Lower lobe of right lung (tissue), 2 donors: ENCODE measurements at places on chromosomes 3 and 15. TPM values are rescaled to one million over a fixed set of nuclear protein-coding genes. Genes with fewer than 3 reads are reported as not detected.

GRCh38 chr15:85333132-85333831, 47.1 kb upstream of the AKAP13 start:
- H3K4me1 ChIP-seq: peaks cover 42% of the 10 kb centered on the region
- no peaks in the 10 kb centered on the region for H3K36me3 ChIP-seq
- DNase-seq: no peak
- H3K27me3 ChIP-seq: no peaks in the 10 kb centered on the region
- no peak overlapping the region for H3K4me3 ChIP-seq

DNA sequence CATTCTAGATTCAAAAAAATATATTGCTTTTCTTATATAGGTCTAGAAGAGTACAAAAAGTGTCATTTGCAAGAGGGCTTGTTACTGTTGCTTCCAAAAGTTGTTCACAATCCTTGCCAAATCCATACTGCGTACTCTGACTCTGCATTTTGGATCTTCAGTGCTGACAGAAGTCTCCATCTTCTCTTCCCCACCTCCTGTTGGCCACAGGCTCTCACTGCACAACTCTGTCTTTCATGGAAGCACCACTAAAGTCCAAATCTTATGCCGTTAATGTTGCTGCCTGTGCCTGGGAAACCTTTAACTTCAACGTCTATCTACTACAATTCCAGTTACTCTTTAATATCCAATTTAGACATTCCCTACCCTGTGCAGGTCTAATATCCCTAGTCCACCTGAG, 419.9 kb downstream of the NR2F2 start:
- H3K27me3 ChIP-seq: no peaks in the 10 kb centered on the region
- no peak for DNase-seq
- H3K4me3 ChIP-seq: no peak overlapping the region
- H3K36me3 ChIP-seq: no peaks in the 10 kb centered on the region

GRCh38 chr3:27680517-27681246, 41.4 kb downstream of the EOMES start:
- H3K27ac ChIP-seq: peak overlapping the region; percentile 38
- DNase-seq: no peak
- H3K36me3 ChIP-seq: no peaks in the 10 kb centered on the region
- no peak overlapping the region for H3K4me3 ChIP-seq

DNA sequence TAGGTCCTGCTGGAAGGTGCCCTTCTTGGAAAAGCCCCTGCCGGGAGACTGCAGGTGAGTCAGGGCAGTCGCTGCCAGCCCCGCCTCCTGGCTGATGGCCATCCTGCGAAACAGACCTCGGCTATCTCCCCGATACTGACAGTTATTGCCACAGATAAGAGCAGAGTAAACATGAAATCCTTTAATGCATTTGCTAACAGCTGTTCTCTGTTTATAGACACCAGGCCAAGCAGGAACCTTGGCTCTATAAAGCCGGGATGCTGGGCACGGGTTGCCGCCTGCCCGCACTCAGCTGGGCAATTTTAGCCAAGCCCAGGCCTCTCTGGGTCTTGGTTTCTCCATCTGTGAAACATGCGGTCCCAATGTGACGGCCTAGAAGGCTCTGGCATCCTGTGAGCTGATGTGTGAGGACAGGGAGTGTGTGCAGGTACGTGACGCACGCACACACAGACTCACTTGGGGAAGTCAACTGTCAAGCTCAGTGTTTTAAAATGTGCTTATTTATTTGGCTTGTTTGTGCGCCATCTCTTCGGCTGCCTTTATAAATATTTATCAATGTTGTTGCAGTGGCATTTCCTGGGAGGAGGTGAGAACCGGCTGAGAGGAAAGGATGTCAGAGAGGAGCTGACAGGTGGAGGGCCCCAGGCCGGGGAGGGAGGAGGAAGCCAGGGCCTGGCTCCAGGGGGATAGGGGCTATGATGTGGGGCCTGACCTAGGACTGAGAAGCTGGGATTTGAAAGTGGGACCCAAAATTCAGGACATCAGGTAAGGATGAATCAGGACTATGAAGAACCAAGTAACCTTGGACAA, 50.8 kb upstream of the PRR23E start:
- H3K27me3 ChIP-seq: no peaks in the 10 kb centered on the region
- no peak overlapping the region for H3K4me3 ChIP-seq
- no peak for DNase-seq
- H3K27ac ChIP-seq: no peak overlapping the region

DNA sequence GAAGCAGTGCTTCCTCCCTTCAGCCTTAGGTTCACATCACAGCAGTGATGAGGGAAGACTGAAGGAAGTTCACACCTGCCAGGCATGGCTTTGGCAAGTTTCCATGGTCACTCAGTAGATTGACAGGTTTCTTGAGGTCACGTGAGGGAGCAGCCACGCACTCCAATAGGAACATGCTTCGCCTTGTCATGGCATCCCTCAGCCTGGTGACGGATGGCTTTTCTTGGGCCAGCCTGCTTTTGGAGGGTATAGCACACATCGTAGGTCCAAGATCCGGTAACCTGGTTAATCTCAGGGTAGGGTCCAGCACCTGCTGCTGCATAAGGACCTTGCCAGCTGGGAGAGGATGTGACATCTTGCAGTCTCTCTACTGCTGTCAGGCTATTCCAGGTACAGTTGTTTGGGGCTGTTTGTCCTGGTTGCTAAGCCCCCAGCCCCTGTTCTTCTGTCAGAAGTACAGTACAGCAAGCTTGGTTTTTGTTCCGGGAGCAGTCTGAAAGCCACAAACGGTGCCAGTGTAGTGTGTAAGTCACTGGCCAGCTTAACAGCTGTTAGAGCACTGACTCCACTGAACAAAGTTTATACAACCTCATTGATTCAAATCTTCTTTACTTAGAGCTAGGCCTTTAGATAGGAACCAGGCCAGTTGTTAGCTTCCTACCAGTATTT, 42.3 kb downstream of the PSMD6 start:
- no peak overlapping the region for H3K4me3 ChIP-seq
- H3K4me1 ChIP-seq: peaks cover 66% of the 10 kb centered on the region
- no peak for DNase-seq

- H3K36me3 ChIP-seq: no peaks in the 10 kb centered on the region
- H3K27me3 ChIP-seq: no peaks in the 10 kb centered on the region
- no peaks in the 10 kb centered on the region for H3K4me1 ChIP-seq
- no peak for DNase-seq
- no peak overlapping the region for H3K27ac ChIP-seq
Measured at GRCh38 chr3:45858809-45859543, 17.1 kb upstream of the LZTFL1 start.

- H3K4me3 ChIP-seq: no peak overlapping the region
- peak; percentile 36 for DNase-seq
- no peaks in the 10 kb centered on the region for H3K27me3 ChIP-seq
- no peaks in the 10 kb centered on the region for H3K36me3 ChIP-seq
- H3K4me1 ChIP-seq: no peaks in the 10 kb centered on the region
- H3K27ac ChIP-seq: no peak overlapping the region
Measured at GRCh38 chr15:101307048-101307896, 12.2 kb upstream of the SNRPA1 start.

GRCh38 chr3:29643034-29643425, 362.2 kb downstream of the RBMS3 start:
- no peak overlapping the region for H3K27ac ChIP-seq
- no peaks in the 10 kb centered on the region for H3K27me3 ChIP-seq
- no peaks in the 10 kb centered on the region for H3K4me1 ChIP-seq
- H3K36me3 ChIP-seq: no peaks in the 10 kb centered on the region
- H3K4me3 ChIP-seq: no peak overlapping the region

GRCh38 chr3:117628823-117629291, 919.3 kb downstream of the TUSC7 start:
- peaks cover 14% of the 10 kb centered on the region for H3K4me1 ChIP-seq
- H3K4me3 ChIP-seq: no peak overlapping the region
- H3K36me3 ChIP-seq: no peaks in the 10 kb centered on the region
- no peak overlapping the region for H3K27ac ChIP-seq

- H3K36me3 ChIP-seq: no peaks in the 10 kb centered on the region
- no peak overlapping the region for H3K4me3 ChIP-seq
- H3K27ac ChIP-seq: no peak overlapping the region
- no peak for DNase-seq
- no peaks in the 10 kb centered on the region for H3K4me1 ChIP-seq
- H3K27me3 ChIP-seq: no peaks in the 10 kb centered on the region
Measured at GRCh38 chr15:37618353-37618752, 316.1 kb upstream of the TMCO5A start.

DNA sequence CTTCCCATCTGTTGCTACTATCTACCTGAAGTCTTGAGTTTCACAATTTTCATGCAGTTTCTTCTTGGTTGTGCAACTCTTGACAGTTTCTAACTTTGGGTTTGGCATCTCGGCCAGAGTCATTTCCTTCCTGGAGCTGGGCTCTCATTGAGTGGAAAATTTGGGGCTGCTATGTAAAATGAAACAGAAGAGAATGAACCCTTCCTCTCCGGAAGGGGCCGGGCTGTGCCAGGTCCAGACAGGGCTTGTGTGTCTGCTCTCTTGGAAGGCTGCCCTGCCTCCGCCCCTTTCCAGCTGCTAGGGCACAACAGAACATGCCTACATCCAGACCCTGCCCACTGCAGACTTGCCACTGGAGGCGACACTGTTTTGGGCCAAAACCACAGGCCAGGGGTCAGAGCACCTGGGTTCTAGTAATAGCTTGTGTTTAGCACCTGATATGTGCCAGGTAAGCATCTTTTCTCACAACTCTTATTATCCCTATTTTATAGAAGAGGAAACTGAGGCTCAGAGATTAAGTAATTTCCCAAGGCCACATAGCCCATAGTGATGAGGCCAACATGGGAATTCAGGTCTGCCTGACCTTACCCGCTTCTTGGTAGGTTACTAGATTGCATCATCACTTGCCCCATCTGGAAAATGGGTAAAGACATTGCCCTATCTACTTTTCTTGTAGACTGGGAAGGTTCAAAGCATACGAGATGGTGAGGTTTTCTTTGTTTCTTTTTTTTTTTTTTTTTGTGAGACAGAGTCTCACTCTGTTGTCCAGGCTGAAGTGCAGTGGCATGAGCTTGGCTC, 25.0 kb downstream of the IRAK2 start:
- peak overlapping the region; percentile 81 for H3K27ac ChIP-seq
- peaks cover 86% of the 10 kb centered on the region for H3K4me1 ChIP-seq
- H3K4me3 ChIP-seq: no peak overlapping the region
- H3K36me3 ChIP-seq: no peaks in the 10 kb centered on the region
- H3K27me3 ChIP-seq: no peaks in the 10 kb centered on the region
- peak; percentile 90 for DNase-seq

GRCh38 chr15:48510976-48511375, 134.5 kb downstream of the FBN1 start:
- DNase-seq: no peak
- H3K27me3 ChIP-seq: no peaks in the 10 kb centered on the region
- H3K4me1 ChIP-seq: peaks cover 5% of the 10 kb centered on the region

- no peak overlapping the region for H3K4me3 ChIP-seq
- no peak overlapping the region for H3K27ac ChIP-seq
- H3K27me3 ChIP-seq: no peaks in the 10 kb centered on the region
- H3K36me3 ChIP-seq: no peaks in the 10 kb centered on the region
- no peak for DNase-seq
- peaks cover 4% of the 10 kb centered on the region for H3K4me1 ChIP-seq
Measured at GRCh38 chr3:183477801-183478456, 49.5 kb upstream of the MCF2L2 start.

DNA sequence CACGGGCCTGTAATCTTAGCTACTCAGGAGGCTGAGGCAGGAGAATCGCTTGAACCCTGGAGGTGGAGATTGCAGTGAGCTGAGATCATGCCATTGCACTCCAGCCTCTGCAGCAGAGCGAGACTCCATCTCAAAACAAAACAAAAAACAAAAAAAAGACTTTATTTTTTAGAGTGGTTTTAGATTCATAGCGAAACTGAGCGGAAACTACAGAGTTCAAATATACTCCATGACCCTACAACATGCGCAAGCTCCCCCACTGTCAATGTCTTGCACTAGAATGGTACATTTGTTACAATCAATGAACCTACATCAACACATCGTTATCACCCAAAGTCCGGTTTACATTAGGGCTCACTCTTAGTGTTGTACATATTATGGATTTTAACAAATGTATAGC, 2.2 kb upstream of the CRTAP start:
- no peak for DNase-seq
- no peak overlapping the region for H3K27ac ChIP-seq
- peaks cover 25% of the 10 kb centered on the region for H3K4me1 ChIP-seq
- no peaks in the 10 kb centered on the region for H3K36me3 ChIP-seq

DNA sequence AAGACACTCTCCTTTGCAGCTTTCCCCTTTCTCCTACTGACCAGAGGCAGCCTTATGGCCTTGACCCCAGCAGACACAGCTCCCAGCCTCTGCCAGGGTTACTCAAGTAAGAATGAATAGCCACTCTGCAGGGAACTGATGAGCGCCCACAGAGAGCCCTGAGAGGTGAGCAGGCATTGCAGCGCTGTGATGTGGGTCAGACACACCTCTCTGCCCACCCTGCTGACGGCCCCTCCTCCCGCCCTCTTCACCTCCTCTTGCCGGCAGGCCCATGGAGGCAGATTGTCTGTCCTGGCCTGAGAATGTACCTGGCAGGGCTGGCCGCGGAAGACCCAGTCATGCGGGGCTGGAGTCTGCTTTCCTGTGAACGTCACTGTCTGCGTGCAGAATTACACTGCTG, 512.6 kb upstream of the PPP2R3A start:
- no peaks in the 10 kb centered on the region for H3K4me1 ChIP-seq
- H3K4me3 ChIP-seq: no peak overlapping the region
- H3K27me3 ChIP-seq: peaks cover 6% of the 10 kb centered on the region
- H3K36me3 ChIP-seq: no peaks in the 10 kb centered on the region
- H3K27ac ChIP-seq: no peak overlapping the region

DNA sequence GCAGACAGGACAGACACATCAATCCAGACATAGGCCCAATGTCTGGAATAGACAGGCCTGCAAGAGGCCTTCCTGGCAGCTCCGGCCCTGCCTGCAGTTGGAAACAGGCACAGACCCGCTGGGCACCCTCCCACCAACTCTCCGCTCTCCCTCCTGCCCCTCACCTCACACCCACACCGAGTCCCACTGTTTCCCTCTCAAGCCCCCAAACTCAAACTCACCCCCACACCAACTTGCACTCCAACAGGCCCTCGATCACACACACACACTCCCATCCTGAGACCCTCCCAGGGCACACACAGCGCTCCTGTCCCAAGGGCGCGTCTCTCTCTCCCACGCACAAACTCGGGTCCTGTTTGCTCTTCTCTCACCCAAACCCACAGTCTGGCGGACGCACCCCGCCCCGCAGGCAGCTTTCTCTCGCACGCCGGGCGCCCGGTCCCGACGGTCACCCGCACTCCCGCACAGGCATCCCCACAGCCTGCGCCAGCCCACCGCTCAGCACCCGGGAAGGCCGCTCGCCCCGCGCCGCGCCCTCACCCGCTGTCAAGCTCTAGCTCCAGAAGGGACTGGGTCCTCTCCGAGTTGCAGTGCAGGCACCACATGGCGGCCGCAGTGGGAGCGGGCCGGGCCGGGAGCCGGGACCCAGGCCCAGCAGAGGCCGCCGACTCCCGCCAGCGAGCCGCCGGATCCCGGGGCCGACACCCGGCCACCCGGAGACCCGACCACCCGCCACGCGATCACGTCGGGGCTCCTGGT, 106.2 kb downstream of the IQSEC1 start:
- peak overlapping the region; percentile 80 for H3K27ac ChIP-seq
- peaks cover 59% of the 10 kb centered on the region for H3K4me1 ChIP-seq

The SUSD5 gene
- 1.9 TPM for total RNA-seq

The KLF15 gene
- total RNA-seq: 40.1 TPM

The SPG21 gene
- total RNA-seq: 110 TPM

The SLC22A14 gene
- total RNA-seq: not detected

The FBXL22 gene
- total RNA-seq: 1.4 TPM

The DUOXA1 gene
- total RNA-seq: 131 TPM

The MGA gene
- total RNA-seq: 38.7 TPM

The SI gene
- not detected for total RNA-seq

The CHRFAM7A gene
- total RNA-seq: 9.6 TPM

The ZIC4 gene
- not detected for total RNA-seq

The CLEC3B gene
- total RNA-seq: 217 TPM

The PLA2G4D gene
- total RNA-seq: not detected
